A172 (cell line): ENCODE measurements at places on chromosomes 7 and 10.

DNA sequence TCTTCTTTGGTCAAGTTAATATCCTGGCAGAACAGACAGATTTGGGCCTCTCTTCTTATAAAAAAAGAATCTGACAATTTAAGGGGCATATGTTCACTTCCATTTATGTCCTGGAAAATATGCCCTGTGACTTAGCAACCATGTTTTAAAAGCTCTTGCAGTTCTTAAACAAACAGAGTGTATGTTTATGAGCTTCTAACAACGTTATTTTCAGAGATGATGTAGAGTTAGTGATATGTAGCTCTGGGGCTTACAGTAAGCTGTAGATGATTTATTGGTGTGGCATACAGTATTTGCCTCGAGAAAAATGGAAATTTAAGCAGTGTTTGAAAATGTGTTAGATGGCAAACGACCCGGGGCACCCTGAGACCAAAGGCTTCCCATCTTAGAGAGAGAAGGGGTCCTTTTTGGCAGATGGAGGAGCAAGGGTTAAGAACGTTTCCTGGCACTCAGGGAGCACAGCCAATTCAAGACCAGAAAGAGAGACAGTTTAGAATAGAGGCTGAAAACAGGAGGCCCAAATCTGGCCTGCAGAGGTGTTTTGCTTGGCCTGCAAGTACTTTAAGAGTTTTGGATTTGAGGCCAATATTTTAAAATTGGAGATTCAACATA is 397.5 kb downstream of the KCNMA1 start:
- DNase-seq, result no peak

DNA sequence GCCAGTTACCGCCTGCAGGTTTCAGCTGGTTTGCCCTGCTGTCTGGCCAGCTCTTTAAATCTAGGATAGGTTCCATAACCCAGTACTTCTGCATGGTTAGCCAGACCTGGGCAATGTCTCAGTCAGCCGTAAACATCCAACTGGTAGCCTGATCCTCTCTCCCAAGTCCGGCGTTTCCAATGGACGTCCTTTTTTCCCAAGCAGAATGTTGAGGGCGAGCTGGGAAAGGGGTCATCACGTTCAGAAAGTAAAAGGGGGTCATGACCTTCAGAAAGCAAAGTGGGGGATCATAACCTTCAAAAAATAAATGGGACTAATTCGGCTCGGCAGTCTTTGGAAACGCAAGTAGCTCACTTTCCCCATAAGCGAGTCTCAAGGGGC is 430 bp downstream of the PON3 start:
- DNase-seq, result no peak

DNA sequence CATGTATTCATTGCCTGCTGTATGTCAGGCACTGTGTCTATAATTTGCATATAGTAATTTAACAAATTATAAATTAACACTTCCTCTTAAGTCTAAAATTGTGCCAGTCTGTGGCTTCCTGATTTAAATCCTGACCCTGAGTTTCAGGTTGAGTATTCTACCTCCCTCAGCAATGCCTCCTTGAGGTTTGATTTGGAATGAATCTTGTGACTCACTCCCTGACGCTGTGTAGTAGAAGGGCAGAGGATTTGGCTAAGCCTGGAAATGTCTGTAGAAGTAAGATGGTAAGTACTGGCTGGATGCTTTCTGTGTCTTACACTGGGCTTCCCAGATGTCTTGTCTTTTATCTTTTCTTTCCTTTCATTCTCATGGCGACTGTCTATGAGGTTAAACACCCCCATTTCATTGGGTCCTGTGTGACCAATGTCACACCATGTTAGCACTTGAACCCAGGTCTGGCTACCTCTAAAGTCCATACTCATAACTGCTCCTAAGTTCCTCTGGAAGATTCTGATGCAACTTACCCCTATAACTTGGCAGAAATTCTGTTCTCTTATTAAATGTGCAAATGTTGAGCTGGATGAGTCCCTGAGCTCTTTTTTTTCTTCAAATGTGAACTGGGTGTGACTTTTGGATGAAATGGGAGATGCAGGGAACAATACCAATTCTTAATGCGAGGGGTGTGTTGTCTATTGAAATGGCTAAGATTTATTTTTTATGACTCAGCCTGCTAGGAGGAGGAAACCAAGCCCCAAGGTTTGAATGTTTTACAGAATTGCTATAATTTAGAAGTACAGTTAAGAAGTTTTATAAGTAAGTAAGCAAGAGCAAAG is 48.5 kb downstream of the PLCE1 start:
- DNase-seq, result peak; percentile 71

GRCh38 chr7:64640504-64640903 is 25.4 kb upstream of the ZNF107 start:
- no peak for DNase-seq

DNA sequence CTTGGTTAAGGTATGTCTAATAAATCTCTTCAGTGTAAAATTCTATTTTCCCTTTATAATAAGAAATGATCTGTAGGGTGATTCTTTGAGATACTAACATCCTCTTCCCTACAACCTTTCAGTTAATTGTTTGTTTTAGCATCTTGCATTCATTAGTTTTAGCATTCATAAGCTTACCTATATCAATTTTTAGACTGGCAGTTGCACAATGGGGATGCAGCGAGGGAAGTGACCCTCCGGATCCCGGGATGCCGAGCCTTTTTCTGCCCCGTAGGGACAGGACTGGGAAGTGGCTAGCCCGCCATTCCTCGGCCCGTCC is 508 bp upstream of the KIF20B start:
- no peak for DNase-seq

DNA sequence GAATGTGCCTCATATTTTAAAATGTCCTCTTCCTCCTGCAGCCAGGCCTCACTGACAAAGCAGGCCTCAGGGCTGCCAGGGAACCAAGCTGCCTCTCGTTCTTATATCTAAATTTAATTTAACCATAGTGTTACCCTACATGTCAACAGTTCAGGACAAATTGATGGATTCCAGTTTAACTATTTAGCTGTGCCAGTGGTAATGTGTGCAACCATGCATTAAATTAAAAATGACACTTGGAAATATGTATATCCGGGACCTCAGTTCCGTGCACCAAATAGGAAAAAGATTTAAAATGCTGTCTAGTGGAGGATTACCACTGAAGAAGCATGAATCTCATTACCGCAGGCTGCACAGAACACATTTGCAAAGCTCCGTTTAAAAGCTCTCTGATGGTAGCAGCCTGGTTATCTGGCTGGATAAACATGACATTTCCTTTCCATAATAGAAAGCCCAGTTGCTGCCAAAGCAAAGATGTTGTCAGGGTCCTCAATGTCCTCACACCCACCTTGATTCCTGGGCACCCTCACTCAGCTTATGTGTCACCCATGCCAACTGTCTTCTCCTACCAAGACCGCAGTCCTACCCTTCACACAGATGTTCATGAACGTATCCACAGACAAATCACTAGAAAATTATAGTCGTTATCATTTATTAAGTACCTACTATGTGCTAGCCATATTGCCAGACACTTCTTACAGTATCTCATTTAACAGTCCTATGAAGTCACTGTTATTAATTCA is 73.3 kb upstream of the FRMD4A start:
- DNase-seq, result no peak

- DNase-seq, result no peak
Observed at GRCh38 chr10:133132473-133133291, 27.3 kb upstream of the KNDC1 start.

- DNase-seq, result no peak
Observed at GRCh38 chr10:8006274-8006999, 48.1 kb upstream of the GATA3 start.

- DNase-seq, result no peak
Observed at GRCh38 chr10:58734116-58734515, 221.4 kb downstream of the BICC1 start.

DNA sequence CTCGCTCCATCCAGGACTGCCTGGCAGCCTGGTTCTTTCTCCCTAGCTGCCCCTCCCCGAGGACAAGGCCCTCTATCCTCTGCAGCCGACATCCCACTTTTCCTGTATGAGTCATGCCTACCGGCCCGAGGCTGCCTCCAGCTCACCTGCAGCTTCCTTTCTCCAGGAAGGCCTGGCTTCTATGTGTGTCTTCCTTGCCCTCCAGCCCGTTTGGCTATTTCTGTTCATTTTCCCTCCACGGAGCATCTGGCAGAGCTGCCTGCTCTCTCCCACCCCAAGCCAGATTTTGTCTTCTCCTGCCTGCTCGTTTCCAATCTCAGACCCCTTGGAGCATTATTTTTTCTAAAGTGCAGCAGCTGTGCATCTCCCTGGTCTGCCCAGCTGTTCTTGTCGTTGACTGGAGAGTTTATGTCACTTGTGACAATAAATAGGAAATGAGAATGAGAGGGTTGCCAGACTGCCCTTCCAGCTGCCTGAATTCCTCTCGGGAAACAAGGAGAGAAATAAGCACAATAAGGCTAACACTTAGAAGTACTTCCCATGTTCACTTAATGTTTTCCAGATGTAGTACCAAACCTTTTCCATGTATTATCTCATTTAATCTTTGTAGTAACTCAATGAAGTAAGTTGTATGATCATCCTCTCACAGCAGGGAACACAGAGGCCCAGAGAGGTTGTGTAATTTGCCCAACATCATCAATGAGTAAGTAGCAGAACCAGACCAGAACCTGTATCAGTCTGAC is 19.7 kb downstream of the UBTD1 start:
- peak; percentile 84 for DNase-seq

GRCh38 chr10:103882285-103883007 is 27.1 kb upstream of the SH3PXD2A start:
- no peak for DNase-seq

DNA sequence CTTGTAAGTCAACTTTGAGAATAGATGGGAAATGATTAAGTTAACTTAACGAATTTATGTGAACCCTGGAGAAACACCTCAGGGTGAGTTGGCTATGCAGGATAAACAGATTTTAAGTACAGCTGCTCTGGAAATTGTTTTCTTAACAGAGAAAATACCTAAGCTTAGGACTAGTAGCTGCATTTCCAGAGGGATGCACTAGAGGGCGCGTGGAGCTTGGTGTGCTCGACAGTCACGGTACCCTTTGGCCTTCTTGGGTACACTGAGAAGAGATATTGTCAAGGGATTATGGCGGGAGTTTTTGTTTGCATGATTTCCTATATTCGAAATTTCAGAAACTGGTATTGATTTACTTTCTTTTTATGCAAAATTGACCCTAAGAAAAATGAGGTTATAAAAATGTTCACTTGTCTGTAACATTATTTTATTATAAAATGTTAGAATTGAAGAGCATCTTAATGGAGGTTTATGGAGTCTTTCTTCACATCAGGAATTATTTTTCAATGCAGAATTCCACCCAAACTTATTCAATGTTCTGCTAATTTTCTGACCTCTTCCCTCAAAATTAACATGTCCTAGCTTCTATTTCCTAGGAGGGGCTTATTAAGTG is 58.4 kb upstream of the MYO3A start:
- peak; percentile 77 for DNase-seq

- no peak for DNase-seq
Observed at GRCh38 chr10:75062506-75063299, 48.8 kb upstream of the SAMD8 start.

DNA sequence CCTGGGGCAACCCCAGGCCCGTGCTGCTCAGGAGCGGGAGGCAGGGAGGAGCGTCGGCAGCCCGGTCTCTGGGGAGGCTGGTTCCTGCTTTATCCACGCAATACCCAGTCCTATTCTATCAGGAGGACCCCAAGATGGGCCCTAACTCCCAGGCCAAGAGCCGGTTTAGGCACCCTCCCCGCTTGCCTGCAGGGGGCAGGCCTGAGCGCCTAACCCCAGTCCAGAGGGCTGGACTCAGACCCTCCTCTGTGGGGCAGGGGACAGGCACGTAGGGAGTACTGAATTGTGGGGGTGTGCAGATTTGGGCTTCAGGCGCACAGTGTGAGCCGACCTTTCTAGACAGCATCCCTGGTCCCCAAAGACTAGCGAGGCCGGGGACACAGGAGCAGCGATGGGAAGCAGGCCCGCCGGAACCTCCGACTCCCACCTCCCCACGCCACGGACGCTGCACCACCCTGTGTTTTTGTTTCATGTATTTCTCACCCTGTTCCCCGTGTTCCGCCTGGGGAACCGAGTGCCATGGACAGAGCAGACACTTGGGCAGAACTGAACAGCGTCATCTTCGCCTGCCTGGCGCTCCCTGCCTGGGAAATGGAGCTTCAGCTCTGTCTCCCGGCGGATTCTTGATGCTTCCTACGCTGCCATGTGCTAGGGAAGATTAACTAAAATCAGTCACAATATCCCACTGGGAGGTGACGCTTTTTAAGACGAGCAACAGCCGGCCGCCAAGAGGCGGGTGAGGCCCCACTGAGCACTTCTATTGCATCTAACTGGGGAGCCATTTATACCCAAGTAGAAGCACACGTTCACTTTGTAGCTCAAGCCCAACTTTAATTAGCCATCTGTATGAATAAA is 5.3 kb downstream of the NUDT1 start:
- DNase-seq, result no peak

DNA sequence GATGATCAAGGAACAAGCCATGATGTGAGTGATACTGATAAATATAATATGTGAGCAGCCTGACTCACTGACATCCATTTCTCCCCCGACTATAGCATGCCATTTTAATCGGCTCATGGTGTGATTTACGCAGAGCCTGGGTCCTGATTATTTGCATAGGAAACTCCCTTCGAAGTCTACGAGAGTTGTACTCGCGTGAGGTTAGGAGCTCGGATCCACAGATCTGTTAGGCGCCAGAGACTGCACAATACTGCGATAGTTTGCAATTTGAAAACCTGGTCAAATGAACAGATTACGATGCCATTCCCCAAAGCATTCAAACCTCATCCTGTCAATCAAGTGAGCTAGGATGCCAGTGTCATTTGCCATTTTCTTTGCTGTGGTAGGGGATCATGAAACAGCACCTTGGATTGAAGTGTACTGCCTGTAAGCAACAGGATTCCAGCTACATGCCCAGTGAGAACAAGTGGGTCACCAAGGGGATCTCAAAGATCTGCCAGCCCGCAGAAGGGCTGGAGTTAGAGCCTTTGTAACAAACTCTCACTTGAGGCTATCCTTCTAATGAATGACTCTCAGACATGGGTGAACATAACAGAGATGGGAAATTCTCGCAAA is 158.3 kb downstream of the FRMD4A start:
- DNase-seq, result no peak

GRCh38 chr10:24205821-24206220 is 3.1 kb upstream of the KIAA1217 start:
- no peak for DNase-seq

DNA sequence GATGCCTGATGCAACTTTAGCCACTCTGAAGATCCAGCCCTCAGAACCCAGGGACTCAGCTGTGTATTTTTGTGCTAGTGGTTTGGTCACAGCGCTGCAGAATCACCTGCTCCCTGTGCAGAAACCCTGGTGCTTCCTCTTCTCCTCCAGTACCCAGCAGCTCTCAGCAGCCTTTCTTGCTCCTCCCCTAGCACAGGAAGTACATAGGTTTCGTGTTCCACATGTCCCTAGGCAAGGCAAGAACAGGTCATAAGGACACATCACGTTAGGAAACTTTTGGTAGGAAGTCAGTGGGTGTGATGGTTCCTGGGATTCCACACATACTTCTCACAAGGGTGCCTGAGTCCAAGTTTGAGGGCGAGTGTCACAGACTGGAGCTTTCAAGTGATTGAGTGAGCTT is 167.9 kb upstream of the PRSS1 start:
- no peak for DNase-seq
